ENCODE measurements at places on chromosomes 1 and 21.

GRCh38 chr1:188517139-188517538 lies 1688.4 kb downstream of the PLA2G4A start:
- no peak for DNase-seq

DNA sequence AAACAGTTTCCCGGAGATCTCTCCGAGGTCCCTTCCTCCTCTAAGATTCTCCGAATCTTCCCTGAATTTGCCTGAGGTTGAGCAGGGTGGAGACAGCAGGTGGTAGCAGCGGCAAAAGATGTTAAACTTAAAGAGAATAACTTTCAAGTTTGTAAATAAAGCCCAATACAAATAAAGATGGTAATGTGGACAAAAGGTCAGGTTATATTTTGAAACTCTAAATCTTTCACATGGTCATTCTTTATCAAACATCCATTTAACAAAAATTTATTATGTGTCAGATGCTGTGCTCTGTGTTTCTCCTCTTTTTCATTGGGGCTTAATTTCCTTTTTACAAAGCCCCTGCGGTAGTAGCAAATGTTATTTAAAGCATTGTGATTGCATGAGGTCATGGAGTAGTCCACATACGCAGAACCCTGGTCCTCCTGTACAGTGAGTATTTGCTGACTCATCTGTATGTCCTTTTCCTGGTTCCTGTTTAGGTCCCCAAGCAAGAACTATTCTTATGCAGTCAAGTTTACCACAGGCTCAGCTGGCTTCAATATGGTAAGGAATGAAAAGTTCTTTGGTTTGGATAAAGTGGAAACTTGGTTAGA lies 119.2 kb downstream of the ITSN1 start:
- DNase-seq = no peak

DNA sequence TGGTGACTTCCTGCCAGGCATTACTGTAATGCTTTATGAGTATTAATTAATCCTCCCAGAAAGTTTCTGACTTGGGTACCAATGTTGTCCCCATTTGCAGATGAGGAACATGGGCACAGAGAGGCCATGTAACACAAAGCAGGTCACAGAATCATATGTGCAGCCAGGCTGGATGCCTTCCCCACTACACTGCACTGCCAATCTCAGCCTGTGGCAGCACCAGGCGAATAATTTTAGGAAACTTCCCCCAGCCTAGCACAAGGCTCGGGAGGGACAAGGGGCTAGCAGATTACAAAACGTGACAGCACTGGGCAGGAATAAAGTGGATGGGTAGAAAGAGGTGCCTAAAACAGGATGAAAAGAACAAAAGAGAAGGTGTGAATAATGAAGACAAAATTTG lies 331.7 kb upstream of the PROX1 start:
- no peak for DNase-seq

DNA sequence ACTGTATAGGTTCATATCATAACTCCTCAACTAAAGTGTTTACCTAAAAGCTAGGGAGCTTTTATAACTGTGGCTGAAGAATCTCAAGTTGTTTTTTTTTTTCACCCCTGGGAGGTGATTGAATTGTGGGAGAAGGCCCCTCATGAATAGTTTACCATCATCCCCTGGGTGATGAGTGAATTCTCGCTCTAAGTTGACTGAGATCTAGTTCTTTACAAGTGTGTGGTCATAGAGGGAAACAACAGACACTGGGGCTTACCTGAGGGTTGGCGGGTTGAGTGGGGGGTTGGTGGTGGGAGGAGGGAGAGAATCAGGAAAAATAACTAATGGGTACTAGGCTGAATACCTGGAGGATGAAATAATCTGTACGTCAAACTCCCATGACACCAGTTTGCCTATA lies 7.9 kb upstream of the ZSCAN20 start:
- DNase-seq = no peak

DNA sequence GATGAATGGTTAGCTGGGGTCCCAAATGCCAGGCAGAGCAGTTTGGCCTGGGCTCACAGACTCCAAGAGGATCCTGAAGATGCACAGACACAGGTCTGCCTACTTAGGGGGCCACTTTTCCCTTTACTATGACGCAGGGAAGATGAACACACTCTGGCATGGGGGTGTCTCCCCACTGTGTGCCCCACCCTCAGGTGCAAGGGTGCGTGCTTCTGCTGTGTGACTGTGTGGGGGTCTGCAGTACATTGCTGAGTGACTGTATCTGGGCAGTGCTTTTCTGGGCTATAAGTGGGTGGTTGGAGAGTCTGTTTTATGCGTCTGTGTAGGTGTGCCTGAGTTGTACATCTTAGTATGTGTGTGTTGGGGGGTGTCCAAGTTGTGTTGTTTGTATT lies 3.8 kb downstream of the NR0B2 start:
- no peak for DNase-seq

DNA sequence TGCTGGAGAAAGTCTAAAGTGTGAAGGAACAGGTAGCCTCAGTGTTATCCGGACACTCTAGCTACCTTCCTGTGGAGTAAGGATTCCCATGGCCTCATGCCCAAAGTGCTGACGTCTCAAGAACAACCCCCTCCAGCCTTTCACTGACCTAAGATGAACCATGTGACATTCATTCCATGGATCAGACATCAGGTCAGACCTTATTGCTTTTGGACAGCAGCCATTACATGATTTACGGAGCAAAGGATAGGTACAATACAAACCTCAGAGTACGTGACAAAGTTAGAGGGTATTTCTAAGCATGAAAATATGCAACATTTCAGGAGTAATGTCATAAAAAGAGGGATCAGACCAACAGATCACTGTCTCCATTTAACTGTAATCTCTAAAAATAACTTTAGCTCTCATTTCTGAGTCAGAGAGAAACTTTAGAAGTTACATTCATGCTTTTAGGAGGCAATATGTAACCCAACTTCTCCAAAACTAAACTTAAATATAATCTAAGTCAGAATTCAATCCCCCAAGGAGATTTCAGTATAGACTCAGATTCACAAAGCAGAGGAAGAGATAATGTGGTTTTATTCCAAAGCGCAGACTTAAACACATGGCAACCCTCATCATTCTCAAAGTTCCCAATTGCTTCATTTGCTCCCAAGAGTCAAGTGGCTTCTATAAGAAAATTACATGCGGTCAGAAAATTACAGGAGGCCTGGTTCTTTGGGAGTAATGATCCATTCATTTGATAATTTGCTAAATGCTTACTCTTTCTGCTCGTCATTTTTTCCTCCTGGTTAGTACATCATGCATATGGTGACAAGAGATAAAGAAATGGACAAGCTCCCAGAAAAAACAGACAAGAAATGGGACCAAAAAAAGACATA lies 280.4 kb downstream of the SETD4 start:
- DNase-seq = no peak

GRCh38 chr1:19053486-19053885 lies 97.0 kb upstream of the IFFO2 start:
- no peak for DNase-seq

- no peak for DNase-seq
Measured at GRCh38 chr1:29592261-29592615, 355.9 kb downstream of the PTPRU start.

DNA sequence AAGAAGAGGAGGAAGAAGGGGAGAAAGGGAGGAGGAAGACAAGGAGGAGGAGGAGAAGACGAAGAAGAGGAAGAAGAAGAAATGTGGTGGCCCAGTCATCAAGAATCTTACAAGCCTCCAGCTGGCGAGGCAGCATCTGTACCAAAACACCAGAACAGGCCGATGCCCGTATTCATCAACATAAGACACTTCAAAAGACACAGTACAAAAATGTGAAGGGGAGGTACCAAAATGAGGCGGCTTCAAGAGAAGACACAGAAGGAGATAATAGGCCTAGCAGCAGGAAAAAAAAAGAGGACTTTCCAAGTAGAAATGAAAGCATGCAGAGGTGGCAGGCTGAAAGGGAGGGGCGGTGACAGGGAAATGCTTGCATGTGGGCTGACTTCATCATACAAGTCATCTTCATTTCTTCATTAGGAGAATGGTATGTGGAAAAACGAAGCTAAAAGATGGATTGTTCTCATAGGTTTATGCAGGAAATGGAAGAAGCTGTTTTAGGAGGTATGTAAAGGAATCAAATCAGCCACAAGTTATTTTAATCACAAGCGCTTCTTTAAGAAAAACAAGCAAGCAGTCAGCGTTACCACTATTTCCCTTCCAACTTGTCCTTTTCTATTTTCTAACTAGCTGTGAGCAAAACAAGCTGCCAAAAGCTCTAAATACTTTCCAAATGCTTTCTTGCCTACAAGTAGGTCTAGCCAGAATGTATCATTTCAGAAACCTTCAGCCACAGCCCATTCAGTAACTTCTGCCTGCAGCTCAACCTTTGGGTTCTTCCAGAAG lies 192.3 kb downstream of the SLC45A1 start:
- DNase-seq = no peak

GRCh38 chr1:9228609-9229008 lies 6.0 kb upstream of the H6PD start:
- DNase-seq = no peak

All from nucleus accumbens (tissue), 56 donors.